T1000 (cell line): ENCODE measurements at places on chromosomes 3 and 15.

GRCh38 chr15:36773698-36774097 lies 194.3 kb downstream of the CDIN1 start:
- no peak for DNase-seq

DNA sequence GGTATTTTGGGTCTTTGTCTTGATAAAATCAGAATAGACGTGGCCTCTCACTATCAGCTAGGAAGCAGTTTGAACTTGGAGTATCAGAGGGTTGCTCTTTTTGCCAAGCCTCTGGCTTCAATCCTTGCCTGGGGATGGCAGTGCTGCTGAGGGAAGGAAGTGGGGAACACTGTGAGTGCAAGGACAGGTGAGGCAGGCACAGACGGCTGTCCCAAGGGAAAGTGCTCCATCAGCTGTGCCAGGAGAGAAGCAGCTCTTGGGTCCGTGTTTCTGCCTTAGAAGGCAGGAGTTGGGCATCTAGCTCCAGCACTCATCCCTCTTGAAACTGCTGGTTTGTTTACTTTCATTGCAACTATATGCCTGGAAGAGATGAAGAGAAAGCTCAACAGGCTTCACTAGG lies 33.2 kb downstream of the PML start:
- no peak for DNase-seq

- DNase-seq, result no peak
Measured at GRCh38 chr3:47247131-47248064, 35.2 kb downstream of the KIF9 start.

DNA sequence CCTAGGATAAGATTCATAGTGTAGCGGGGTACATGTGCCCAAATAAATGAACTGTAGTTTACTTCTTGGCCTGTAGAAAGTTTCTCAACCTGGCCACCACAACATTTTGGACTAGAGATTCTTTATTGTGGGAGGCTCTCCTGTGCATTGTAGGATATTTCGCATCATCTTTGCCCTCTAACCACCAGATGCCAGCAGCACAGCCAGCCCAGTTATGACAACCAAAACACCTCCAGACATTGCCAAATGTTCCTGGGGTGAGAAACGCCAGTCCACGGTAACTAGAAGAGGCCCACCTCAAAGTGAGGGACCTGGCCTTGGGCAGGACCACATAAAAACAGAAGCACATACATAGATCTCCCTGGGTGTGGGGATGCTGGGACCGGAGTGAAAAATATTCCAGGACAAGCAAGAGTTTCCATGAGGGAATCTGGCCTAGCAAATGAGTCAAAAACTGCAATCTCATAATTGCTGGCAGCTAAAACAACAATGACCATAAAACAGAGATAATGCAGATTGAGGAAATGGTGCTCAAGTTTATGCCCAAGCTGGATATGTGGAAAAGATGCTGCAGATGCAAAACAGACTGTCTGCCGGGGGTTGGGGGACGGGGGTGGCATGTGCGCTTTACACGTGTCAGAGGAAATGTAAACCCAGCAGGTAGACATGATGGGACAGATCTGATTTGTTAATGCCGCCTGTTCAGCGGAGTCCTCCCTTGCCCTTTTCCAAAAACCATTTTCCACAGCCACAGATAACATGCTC lies 39.7 kb downstream of the ARHGEF3 start:
- no peak for DNase-seq

DNA sequence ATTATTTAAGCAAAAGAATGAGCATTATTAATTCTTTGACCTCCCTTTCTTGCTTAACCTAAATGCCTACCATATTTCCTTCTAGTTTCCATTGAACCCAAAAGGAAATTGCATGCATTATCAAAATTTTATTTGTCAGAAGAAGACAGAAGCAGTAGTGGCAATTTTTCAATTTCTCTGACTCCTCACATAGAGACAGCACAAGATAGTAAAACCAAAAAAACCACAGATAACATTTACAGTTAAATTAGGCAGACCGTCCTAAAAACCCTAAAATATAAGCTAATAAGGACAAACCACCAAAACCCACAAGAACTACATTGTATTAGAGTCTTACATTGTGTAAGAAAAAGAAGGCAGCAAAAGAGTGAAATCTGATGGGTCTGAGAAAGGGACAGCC lies 27.1 kb downstream of the GOLGB1 start:
- no peak for DNase-seq

DNA sequence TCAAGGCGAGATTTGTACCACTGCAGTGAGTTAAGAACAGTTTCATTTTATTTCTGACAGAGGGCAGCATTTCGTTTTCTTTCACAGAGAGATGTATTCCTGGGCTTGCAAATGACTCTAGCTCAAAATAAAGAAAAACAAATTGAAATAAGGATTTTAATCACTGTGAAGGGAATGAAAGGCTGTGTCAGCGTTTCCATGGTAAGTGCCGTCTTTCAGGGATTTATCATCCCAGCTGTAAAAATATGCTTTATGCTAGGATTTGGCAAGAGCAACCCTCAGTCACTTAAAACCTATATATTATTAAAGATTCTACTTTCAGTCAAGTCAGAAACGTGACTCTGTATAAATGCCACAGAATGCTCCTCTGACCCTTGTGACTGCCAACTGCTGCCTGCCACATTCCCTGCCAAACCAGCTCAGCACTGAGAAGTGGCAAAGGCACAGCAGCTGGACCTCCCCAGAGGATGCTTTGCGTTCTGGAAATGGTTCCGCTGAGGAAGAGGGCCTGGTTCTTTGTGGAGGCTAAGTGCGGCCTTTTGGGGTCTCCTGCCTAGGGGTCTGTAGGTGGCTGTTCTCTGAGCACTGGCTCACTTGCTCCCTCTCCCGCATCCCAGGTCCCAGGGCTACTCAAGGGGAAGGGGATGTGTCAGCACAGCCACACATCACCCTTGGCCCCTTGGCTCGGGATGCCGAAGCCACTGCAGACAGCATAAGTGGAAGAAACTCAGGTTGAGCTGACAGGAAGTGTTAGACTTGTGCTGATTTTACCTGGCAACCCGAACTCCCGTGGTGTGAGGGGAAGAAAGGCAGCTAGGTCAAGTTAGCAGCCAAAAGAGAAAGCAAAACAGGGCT lies 56.6 kb upstream of the POMGNT2 start:
- DNase-seq, result no peak

DNA sequence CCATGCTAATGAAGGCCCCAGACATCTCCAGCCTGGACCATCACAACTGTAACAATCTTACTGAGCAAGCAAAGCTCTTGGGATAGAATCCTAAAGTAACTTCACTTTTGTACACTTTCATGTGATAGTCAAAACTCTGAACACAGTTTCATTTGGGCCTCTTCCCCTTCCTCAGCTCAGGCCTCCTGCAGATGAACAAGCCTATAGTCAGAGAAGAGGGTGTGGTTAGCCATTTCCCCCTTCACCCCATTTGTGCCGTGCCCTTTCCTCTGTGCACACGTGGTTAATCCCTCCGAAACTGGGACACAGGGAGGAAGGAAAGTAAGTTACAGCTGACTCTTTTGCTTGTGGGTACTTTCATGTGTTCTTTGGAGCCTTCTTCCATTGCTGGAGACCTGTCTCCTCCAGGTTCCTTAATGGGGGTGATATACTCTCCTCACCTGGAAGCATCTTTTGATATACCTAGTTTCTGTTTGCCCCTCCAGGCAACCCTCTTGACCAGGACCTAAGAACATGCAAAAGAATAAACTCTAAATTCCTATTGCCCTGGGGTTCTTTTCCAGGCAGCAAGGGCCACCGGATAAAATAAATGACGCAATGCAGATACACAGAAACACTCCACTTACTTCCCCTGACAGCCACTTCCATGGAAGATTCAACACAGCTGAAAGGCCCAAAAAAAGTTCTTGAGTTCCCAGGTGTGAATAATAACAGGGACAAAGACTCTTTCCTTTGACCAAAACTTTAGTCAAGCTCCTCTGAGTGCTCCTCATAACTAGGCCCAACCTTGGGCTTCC lies 29.6 kb upstream of the CSTA start:
- no peak for DNase-seq

- DNase-seq, result no peak
Measured at GRCh38 chr3:98770261-98771039, 7.3 kb downstream of the ST3GAL6 start.

DNA sequence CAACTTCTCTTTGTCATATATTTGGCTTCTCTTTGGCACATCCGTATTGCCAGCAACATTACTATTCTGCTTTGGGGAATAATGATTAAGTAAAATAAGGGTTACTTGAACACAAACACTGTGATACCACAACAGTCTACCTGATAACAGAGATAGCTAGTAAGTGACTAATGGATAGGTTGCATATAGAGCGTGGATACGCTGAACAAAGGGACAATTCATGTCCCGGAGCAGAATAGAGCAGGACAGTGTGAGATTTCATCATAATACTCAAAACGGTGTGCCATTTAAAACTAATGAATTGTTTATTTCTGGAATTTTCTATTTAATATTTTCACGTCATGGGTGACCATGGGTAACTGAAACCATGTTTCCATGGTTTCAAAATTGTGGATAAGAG lies 54.1 kb downstream of the SCN5A start:
- no peak for DNase-seq

DNA sequence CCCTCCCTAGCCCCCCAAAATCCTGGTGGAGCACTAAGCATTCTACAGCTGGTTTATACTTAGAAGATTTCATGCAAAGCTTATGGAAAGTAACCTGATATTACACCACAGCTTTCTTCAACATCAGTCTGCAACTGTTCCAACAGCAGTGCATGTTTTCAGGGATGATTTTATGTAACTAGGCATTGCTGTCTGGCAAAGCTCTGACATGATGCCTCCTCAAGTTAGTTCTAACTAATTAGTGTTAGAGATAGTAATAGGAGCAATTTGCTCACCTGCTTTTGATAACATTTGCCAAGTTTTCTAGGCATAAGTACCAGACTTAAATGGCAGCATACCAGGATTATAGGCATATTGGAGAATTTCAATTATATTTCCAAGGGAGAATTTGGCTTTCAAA lies 330.3 kb upstream of the SGO1 start:
- no peak for DNase-seq

DNA sequence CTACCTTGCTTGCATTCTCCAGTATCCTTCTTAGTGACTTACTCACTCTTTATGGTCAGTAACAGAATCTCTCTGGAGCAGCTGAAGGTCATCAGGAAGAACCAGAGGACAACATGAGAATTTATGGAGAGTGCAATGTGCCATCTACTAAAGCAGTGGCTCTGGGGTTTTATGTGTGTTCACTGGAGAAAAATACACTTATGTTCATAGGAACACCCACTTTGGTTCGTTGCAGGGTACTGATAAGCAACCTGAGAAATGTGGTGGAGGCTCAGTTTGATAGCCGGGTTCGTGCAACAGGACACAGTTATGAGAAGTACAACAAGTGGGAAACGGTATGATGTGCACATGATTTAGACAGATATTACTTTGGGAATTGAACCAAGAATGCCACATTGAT lies 12.8 kb downstream of the CPB1 start:
- DNase-seq, result no peak

- no peak for DNase-seq
Measured at GRCh38 chr15:52241489-52241888, 50.3 kb upstream of the GNB5 start.

DNA sequence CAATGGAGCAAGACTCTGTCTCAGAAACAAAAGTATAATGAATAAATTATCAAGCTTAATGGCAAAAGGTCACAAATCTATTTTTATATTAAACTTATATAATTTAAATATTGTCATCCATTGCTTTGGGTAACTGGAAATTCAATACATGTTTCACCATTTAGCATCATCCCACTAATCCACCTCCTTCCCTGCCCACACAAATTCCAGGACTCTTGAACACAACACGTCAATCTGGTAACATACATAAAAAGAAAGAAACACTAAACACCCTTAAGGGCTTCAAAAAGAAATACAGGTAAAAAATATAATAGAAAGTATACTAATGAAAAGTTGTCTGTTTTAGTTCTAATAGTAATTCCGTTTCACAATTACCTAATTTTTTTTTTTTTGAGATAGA lies 149.4 kb downstream of the STAG1 start:
- DNase-seq, result no peak

DNA sequence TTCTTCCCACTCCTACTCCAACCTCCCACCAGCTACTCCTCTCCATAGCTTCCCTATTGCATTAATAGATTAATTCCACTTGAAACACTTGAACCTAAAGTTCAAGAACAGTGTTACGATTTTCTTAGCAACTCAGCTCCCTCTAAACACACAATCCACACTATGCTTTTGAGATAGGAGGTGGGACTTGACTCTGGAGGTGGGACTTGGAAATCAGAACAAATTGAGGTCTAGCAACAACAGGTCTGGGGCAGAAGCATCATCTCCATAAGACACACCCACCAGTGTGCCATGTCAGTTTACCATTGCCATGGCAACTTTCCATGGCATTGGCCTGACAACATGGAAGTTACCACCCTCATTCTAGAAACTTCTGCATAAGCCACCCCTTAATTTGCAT lies 336.5 kb upstream of the ALCAM start:
- DNase-seq, result no peak

DNA sequence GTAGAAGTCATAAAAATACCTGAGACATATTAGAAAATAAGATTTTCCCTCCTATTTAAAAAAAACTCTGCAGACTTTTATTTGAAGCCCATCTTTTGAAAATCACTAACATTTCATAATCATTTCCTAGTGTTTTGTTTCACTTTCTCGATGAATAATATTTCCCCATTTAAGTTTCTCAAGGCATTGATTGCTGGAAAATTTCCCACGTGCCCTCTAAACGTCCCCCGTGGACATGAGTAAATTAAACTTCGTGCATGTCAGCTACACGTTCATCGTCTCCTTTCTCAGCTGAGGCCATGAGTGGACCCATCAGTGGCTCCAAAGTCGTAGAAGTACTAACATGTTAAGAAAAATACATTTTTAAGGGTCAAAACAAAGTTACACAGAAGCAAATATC lies 2.0 kb upstream of the TM2D3 start:
- no peak for DNase-seq

GRCh38 chr3:166367947-166368533 lies 530.8 kb upstream of the BCHE start:
- DNase-seq, result no peak

DNA sequence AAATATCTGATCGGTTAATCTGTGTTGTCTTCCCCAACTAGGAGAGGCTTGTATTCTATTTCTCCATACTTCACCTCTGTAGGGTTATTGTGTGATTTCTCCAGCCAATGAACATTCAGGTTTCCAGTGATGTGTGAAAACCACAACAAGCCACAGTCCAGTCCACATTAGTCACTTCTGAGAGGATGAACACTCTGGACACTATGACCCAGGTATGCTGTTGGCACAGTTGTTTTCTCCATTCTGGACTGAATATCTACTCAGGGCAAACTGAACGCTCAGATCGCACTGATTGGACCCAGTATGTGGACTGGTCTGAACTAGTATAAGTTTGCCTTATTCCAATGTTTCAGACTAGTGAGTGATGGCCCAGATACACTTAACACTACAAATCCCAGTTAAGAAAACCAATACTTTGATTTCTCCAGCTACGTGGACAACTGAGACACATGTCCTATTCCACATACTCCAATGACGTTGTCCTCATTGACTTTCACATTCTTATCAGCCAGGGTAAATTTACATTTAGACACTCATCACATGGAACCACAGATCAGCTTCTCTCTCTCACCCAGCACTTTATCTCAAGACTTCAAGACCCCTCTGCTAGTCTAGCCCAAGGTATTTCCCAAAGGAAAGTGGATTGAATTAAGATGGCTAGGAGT lies 587.4 kb upstream of the SGO1 start:
- no peak for DNase-seq

- DNase-seq, result no peak
Measured at GRCh38 chr3:197854596-197855343, 63.7 kb downstream of the LRCH3 start.
